ENCODE measurements at places on chromosomes 5 and 9.

DNA sequence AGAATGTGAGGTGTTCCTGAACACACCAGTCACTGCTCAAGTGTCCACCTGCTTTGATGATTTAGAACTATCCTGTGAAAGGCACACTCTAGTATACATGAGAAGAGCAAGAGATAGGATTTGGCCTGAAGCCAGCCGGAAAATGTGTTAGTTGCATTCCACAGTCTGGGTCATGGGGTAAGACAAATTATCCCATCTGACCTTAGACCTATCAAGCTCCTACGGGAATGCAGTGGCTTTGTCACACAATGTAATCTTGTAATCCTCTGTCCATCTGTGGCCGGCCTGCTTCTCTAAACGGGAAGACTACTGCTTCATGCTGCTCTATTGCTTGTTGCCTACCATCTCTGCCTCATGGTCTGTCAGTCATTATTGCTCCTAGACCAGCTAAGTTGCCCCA, 92.4 kb upstream of the PRRC1 start:
- DNase-seq, result no peak

DNA sequence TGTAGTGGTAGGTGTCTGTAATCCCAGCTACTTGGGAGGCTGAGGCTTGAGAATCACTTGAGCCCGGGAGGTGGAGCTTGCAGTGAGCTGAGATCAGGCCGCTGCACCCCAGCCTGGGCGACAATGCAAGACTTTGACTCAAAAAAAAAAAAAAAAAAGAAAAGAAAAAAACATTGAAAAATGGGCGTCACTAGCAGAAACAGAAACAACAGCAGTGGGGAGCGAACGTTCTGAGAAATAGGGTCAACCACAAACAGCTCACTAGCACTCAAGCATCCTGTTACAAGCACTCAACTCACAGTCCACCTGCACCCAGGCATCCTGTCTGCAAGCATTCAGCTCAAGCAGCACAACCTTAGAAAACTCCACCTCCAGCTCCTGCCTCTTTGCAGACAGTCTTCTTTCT, 17.2 kb downstream of the TRIM14 start:
- DNase-seq, result peak; percentile 78

DNA sequence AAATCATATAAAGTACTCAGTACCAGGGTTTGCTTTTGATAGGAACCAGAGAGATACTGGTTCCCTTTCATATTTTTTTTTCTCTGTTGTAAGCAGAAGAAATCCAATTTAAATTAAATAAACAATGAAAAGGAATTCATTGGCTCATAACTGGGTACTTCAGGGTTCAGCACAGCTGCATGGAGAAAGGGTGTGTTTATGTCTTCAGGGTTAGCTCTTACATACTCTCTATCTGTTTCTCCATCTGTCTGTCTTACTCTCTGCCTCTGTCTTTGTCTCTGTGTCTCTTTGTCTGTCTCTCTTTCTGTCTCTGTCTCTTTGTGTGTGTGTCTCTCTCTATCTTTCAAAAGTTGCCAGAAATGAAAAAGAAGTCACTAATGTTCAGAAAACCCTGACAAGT, 345.9 kb downstream of the MSX2 start:
- DNase-seq, result no peak

- DNase-seq, result no peak
Observed at GRCh38 chr5:119022017-119022745, 33.8 kb upstream of the DTWD2 start.

DNA sequence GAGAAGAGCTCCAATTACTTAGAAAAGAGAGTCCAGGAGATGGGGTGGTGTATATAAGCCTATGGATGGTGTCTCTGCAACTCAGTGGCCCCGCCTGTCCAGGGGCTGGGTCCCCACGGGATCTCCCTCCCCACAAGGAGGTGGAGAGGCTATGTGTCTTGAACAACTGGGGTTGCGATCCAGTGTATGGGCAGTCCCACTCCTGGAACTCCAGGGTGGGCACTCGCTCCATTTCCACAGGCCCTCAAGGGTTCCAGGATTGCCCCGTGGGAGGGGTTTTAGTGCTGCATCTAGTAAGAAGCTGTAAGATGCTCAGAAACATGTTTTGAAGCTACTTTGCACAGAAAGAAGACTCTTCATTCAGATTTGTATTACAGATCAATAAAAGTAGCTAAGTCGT, 558 bp upstream of the SMAD5 start:
- no peak for DNase-seq

- DNase-seq, result no peak
Observed at GRCh38 chr9:96417661-96418082, 498 bp downstream of the ZNF367 start.

GRCh38 chr9:136661641-136662325, 933 bp upstream of the EGFL7 start:
- DNase-seq, result no peak

DNA sequence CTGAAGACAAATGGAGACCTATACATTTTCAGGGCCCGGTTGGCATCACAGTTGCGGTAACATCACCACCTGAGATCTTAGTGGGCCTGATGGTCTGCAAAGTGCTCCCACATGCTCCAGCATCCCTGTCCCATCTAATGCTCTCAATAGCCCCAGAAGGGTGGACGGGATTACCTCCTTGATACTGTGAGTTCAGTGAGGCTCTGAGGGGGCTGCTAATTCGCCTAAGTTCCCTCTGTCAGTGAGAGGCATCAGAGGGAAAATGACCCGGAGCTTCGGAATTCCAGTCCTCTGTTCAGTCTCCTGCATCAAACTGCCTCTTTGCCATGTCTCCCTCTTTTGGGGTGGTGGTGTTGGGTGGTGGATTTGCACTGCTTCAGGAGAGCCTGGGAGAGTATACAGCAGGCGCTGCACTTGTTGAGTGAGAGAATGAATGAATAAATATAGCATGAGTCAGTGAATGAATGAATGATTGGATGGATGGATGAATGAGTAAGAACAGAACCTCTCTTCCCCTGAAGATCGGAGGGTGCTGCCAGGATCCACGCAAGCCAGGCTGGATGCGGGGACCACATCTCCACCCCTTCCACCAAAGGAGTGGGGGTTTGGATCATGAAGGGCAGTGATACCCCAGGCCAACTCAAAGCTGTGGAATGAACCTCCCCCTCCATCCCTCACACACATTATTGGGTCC, 141.0 kb downstream of the GABBR2 start:
- no peak for DNase-seq

DNA sequence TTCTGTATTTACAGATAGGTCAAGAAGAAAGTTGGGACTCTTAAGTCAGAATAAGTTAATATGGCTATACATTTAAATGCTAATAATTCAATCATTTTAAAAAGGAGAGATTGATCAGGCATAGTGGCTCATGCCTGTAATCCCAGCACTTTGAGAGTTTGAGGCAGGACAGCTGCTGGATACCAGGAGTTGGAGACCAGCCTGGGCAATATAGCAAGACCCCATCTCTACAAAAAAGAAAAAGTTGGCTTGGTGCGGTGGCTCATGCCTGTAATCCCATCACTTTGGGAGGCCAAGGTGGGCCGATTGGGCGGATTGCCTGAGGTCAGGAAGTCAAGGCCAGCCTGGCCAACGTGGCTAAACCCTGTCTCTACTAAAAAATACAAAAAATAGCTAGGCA, 15.0 kb upstream of the GLDC start:
- DNase-seq, result no peak

DNA sequence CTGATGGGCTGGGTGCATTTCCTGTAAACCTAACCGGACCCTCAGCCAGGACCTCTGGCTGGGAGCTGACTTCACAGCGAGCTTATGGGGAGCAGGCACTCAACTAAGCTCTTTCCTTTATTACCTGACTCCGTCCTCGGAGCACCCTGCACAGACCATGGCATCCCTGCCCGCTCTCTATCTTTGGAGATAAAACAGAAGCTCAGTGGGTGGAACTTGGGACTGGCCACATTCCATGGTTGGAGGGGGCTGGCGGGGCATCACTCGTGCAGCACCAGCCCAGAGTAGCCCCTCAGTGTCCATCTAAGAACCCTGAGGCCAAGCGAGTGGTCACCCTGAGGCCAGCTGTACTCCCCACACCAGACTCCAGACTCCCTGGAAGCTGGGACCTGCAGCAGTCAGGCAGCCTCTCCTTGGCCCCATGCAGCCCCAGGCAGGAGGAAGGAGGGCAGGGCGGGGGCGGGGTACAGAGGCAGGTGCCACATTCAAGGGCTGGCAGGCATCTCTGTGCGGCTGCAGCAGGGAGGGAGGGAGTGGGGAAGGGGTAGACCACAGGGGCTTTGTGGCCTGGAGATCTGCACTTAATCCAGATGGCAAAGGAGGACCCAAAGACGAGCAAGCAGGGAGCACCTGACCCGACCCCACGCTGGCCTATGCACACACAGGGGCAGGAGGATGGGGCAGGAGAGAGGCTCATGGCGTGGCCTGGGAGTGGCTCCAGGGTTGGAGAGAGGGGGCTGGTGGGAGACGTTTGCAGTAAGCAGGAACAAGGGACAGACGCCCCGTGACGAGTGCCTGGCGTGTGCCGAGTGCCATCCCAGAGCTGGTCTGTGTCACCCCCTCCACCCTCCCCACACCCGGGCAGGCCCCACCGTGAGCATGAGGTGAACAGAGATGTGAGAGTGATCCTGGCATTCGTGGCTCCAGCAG, 26.1 kb downstream of the GLT6D1 start:
- DNase-seq, result no peak

DNA sequence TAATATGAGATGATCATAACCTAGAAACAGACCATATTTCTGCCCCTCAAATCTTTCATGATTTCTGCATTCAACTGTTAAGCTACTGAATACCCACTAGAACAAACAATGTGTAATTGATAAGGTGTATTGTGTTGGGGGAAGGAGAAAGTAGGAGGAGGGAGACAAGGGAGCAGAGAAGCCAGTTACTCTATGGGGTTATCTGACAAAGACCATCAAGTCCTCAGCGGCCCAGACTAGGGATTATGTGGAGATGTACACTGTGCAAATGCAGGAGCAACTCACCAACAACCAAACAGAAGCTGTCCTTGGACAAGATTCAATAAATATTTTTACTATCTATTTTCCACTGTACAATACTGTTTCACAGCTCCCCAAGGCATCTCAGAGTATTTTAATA, 2.7 kb downstream of the NRG2 start:
- no peak for DNase-seq

GRCh38 chr9:116687754-116688135, 640 bp downstream of the TRIM32 start:
- no peak for DNase-seq

- DNase-seq, result no peak
Observed at GRCh38 chr5:36206913-36207312, 34.8 kb downstream of the NADK2 start.

DNA sequence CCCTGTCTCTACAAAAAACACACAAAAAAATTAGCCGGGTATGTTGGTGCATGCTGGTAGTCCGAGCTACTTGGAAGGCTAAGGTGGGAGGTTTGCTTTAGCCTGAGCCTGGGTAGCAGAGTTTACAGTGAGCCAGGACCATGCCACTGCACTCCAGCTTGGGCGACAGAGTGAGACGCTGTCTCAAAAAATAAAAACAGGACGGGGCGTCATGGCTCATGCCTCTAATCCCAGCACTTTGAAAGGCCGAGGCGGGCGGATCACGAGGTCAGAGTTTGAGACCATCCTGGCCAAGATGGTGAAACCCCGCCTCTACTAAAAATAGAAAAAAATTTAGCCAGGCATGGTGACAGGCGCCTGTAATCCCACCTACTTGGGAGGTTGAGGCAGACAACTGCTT, 40.3 kb downstream of the UBE2D2 start:
- DNase-seq, result no peak

- DNase-seq, result no peak
Observed at GRCh38 chr9:111064160-111064837, 26.0 kb upstream of the LPAR1 start.

All from stimulated activated CD4-positive, alpha-beta T cell treated with anti-CD3 and anti-CD28 coated beads, Interleukin-4, amount 100 ng/mL, for 24 hours (primary cell).